GM03348 (cell line): ENCODE measurements at places on chromosomes 4 and X.

DNA sequence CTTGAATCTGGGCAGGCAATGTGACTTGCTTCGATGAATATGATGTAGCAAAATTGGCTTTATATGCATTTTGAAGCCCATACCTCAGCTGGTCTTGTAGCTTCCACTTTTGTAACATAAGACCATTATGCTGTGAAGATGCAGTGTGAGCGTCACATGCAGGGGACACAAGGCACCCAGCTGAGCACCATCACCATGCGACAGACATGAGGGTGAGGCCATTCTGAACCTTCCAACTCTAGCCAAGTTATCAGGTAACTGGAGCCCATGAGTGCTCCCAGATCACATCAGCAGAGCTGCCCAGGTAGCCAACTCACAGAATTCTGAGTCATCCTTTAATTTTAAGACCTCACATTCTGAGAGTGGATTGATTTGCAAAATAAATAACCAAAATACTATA lies 705.9 kb downstream of the FSTL5 start:
- DNase-seq, result no peak

GRCh38 chrX:115311139-115311538 lies 21.6 kb downstream of the LUZP4 start:
- no peak for DNase-seq

- DNase-seq, result no peak
These were observed 21.3 kb downstream of the ZNF330 start for GRCh38 chr4:141241986-141242385.

GRCh38 chrX:19886883-19887531 lies 393 bp downstream of the SH3KBP1 start:
- DNase-seq, result peak; percentile 74

GRCh38 chr4:142383354-142383753 lies 462.7 kb downstream of the INPP4B start:
- DNase-seq, result no peak

GRCh38 chrX:74383611-74384010 lies 37.7 kb upstream of the SLC16A2 start:
- DNase-seq, result peak; percentile 54

DNA sequence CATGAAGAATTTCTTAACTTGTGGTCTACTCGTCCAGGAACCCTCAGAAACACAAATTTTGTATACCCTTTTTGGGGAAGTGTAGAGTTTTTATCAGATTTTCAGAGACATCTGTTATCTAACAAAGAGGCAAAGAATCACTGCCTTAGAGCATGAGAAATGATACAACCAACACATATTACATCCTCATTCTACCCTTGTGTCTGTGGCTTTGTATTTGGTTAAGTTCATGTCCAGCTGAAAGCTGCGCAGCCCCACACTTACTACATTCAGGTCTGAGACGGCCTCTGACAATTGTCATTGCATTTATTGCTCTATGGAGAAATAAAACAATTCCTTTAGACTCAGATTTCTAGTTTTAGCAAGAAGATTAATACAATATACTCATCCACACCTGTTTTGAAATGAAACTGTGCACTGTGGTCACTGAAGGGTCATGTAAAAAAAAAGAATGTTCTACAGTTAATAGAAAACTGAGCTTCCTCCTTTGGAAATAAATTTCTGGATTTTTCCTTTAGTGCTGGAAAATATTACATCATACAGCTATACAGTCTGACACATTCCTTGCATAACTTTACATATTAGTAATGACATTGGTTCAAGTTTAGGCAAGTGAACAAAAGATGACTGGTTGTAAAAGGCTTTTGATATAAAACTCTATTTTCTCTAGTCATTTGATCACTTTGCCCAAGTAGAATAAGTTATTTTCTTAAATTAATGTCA lies 39.8 kb downstream of the GLRB start:
- peak; percentile 45 for DNase-seq

DNA sequence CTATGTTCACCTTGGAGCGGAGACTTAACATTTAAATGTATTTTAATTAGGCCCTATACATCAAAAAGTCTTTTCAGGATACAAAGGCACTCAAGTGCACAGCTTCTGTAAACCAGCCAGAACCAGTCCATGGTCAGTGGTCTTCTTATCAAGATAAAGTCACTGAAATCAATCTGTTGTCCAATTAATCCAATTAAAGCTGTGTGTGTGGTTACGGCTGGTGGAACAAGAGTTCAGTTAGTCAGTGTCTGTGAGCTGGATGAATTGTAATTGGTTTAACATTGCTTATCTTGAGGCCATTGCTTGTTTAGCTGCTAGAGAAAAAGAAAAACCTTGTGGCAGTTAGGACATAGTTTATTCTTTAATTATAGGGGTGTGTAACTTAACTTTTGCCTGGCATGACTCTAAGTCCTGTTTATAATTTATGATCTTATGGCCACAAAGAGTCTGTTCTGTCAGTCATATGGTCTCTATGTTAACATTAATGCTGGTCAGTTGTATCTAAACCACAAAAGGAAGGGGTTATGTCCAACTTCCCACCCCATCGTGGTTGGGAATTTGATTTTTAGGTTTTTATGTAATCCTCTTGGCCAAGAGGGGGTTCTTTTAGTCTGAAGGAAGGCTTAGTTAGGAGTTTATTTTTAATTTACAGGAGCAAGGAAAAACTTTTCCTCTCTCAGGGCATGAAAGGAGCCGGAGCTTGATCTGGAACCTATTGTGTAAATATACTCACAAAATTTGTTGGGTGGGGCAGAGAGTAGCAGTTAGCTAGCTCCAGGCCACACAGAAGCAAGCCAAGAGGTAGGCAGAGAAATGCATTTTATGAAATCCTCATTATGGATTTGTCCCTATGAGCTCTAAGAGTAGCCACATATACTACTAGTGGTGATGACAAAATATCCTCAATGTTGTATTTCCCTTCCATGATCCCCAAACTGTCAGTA lies 665.7 kb upstream of the ACTRT1 start:
- DNase-seq, result no peak
